ENCODE measurements at places on chromosomes 6 and 20. TPM values are rescaled to one million over a fixed set of nuclear protein-coding genes. Genes with fewer than 3 reads are reported as not detected.

Gene TINAG
- 1.8 TPM for total RNA-seq

Gene AIF1
- total RNA-seq = not detected

Gene HLA-DOB
- not detected for total RNA-seq

Gene SAMD5
- total RNA-seq = 0.97 TPM

Gene TMEM74B
- 8.9 TPM for total RNA-seq

Gene BMP6
- total RNA-seq = not detected

Gene KCNS1
- total RNA-seq = not detected

Gene SLC22A7
- total RNA-seq = not detected

Gene WFDC2
- total RNA-seq = 17.7 TPM

Gene EPPIN
- not detected for total RNA-seq

Gene CTSA
- 151 TPM for total RNA-seq

Gene LGSN
- total RNA-seq = not detected

Gene RBBP8NL
- total RNA-seq = 24.4 TPM

- no peak for DNase-seq
Observed at GRCh38 chr20:16284385-16285100, 288.7 kb downstream of the KIF16B start.

DNA sequence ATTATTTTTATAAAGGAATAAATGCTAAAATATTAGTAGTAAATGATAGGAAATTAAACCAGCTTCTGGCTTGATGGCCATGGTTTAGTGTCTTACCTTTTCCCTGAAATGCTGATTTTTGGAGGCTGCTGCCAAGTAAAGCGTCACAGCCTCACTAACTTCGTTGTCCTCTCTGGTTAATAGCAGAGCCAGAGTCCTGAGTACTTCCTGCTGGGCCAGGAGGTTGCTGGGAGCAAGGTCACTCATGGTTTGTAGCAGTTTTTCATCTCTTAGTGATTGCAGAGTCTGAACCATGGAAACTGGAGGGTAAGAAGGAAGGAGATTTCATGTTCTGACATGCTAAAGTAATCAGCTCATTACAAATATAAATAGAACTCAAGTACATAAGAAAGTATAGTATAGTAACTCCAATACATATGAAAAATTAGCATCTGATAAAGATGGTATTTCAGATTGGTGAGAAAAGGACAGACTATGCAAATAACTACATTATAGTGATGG, 26.5 kb upstream of the ARMH2 start:
- DNase-seq = no peak

GRCh38 chr6:150633486-150633834, 33.8 kb downstream of the PLEKHG1 start:
- no peak for DNase-seq

GRCh38 chr6:170021579-170021978, 269.3 kb downstream of the DLL1 start:
- DNase-seq = no peak

DNA sequence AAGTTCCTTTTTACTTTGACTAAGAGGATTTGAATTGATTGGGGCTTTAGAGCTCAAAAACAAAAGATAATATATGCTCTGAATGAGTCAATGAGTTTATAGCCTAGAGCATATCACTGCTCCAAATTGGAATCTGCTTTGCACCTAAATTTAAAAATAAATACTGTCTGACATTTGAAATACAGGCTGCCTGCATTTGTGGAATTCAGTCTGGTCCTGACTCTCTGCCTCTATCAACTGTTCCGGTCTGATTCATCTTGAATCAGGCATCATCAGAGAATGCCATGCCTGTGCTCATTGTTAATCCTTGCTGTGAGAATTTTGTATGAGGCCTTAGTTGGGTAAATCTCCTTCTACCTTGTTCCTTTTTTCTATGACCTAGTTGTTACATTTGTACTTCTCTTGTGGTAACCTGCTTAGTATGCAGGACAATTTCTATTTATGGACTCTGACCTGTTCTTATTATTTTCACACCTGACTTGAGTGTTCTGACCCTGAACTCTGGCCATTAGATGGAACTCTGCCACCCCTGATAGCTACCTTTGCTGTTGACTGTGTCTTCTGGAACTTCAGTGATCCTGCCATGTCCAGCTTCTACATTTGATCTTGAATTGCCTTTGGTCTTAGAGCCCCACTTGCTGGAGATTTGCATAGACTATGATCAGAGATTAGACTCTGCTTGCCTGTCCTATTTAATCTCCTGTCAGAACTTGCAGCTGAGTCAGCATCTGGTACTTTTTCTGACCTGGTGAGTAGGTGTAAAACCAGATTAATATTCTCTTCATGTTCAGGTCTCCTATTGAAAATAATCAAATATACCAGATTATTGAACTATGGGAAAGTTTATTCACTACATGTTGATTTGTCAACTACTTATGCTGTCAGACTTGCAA, 442.7 kb upstream of the HS3ST5 start:
- no peak for DNase-seq

- DNase-seq = peak; percentile 61
Observed at GRCh38 chr20:62370807-62371587, 3.9 kb upstream of the LAMA5 start.

DNA sequence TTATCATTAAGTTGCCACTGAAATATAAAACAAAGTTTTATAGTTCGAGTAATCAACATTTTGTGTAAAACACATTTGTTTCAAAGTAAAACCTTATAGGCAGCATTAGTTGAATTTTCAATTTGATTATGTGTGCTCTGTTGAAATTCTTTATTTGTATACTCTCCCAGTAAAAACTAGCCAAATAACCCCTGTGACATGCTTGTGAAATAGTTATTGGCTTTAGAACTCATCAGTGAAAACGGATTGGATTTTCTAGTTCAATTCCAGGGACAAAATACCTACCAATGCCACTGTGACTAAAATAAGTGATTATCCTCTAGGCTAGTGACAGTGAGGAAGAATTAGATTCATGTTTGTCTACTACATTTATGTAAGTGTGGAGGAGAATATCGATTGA, 212.9 kb downstream of the TMEM200A start:
- DNase-seq = no peak

DNA sequence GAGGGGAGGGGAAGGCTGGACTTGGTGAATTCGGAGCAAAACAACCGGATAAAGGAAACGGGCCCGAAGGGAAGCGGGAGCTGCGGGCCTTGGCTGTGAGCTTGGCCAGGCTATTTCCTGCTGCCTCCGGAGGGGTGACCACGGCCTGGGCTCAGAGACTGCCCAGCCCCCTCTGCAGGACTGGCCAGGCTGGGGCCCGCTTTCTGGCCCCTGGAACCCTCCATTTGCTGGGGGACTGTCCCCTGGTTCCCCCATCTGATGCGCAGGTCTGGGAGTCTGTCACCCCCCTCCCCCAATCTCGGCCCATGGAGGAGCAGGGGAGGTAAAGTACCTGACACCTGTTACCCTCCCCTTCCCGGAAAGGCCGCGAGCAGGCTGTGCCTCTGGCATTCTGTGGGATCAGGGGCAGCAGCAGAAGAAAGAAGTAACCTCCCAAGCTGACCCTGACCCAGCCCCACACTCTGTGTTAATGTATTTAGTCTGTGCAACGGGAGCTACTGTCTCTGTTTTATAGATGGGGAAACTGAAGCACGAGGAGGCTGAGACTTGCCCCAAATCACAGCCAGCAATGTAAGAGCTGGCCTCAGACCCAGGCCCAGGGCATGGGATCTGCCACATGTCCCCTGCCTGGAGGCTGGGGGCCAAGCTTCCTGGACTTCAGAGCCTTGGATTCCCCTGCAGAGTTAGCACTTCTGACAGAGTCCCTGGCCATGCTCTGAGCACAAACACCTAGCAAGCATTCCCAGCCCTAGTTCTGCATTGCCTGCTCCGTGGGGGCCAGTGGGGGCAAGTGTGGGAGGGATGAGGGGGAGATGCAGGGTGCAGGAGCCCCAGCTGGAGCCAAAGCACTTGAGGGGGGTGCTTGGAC, 3.5 kb downstream of the C20orf204 start:
- no peak for DNase-seq

GRCh38 chr20:62949962-62950361, 2.5 kb upstream of the SLC17A9 start:
- no peak for DNase-seq

DNA sequence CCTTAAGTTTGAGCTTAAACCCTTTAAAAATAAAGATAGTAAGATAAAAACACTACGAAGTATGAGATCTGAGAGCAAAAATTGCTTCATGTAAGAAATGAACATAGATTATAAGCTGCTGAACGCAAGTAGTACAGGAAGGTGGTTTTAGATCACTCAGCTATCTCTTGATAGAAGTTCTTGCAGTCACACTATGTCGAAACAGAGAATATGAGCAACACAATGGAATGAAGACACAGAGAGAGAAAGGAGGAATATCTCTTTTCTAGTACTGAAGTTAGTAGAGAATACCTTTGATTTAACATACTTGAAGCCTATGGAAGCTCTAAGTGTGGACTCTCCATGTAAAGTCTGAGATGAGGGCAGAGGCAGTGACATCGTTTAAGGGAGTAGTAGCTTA, 162.7 kb downstream of the CDK19 start:
- DNase-seq = no peak

GRCh38 chr6:117906507-117906957, 532 bp upstream of the SLC35F1 start:
- no peak for DNase-seq

DNA sequence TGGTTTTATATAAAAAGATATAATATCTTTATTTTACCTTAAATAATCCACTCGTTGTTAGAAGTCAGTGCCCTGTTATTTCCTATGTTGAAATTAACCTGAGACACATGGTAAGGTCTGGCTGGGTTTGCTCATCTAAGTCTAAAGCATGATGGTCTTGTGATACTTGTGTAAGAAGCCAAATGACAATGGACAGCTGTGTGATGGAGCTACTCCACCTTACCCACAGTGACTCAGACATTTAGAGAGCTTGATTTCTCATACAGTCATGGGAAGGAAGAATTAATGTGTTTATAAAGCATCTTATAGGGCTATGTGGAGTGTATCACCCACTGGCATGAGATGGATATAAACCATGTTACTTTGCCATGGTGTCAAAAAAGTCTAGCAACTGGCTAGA, 11.7 kb downstream of the CTCFL start:
- no peak for DNase-seq

DNA sequence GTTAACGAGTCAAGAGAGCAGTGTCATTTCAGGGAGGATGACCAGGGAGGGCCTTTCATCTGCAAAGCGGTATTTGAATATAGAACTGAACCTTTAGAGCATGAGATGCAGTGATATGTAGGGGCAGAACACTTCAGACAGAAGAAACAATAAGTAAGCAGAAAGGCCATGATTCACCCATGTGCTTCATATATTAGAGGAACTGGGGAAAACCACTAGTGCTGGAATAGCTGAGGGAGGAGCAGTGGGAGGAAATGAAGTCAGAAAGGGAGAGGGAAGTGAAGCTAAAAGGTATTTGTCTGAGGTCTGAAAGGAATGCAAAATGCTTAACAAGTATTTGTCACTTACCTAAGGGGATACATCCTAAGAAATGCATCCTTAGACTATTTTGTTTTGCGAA, 391.2 kb downstream of the ADGRB3 start:
- no peak for DNase-seq

- no peak for DNase-seq
Observed at GRCh38 chr6:166442131-166442685, 59.5 kb upstream of the MPC1 start.

- DNase-seq = no peak
Observed at GRCh38 chr6:47066418-47066817, 24.3 kb upstream of the ADGRF1 start.

- DNase-seq = no peak
Observed at GRCh38 chr6:49890988-49891387, 24.7 kb upstream of the CRISP1 start.

DNA sequence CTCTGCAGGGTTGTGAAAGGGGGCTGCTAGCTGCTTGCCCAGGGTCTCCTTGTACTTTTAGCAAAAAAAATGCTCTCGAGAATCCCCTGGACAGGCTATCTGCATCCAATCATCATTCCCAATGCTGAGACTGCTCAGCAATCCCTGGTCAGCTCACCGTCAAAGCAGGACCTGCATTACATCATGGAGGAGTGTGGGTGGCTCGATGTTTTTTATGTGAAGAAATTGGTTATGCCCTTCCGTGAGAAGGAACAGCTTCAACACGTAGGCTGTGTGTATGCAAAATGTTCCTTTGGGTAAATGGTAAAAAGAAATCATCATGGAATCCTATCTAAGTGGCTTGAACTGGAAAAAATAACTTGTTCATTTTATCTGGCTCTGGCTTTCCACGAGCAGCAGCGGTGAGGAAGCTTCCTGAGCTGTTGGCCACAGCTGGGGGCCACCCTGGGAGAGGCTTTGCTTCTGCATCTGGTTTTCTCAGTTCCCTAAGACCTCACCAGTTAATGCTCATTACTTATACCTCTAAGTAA, 111.4 kb downstream of the FYN start:
- no peak for DNase-seq

GRCh38 chr6:28124971-28125353, 553 bp downstream of the ZSCAN16 start:
- no peak for DNase-seq

DNA sequence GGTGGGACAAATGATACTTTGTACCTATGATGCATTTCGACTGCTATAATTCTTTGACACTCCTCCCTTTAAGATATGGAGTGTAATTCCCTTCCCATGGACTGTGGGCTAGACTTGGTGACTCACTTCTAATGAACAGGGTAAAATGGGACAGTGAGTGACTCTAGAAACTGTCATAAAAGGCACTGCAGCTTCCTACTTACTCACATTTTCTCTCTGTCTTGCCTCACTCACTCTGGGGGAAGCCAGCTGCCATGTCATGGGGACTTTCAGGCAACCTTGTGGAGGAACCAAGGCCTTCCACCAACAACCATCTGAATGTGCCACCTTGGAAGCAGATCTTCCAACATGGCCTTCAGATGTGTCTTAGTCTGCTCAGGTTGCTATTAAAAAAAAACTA, 12.9 kb upstream of the GFOD1 start:
- peak; percentile 61 for DNase-seq

DNA sequence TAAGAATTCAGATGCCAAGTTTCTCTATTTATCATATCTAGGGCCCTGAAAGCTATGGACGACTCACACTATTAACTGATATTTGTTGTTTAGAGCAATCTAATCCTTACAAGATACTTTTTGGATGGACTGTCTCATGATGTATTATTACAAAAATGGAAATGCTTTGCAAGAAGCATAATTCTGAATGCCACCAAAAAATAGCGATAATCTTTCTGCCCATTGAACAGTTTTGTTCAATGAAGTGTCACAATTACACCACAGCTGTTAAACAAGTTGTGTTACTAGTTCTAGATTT, 460.4 kb upstream of the JARID2 start:
- no peak for DNase-seq

DNA sequence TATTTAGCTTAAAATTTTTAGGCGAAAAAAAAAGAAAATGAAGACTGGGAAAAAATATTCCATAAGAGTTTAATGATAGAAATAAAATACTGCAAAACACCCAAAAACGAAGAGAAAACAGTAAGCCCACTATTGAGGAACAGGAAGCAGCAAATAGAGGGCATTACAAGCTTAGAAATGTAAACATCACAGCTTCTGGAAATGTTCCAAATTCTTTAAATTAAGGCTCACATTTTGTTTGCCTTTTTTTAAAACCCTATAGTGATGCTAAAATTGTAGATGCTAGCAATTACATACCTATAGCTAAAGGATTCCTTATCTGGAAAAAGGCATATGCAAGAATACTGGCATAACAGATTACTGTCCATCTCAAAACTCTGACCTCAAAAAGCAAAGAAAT, 248.6 kb downstream of the KHDRBS2 start:
- no peak for DNase-seq

Data from HT-29 (cell line).